ENCODE measurements at places on chromosomes 5 and 9.
A peak's percentile ranks its signal among the peaks of the same experiment; 100 is the strongest.

DNA sequence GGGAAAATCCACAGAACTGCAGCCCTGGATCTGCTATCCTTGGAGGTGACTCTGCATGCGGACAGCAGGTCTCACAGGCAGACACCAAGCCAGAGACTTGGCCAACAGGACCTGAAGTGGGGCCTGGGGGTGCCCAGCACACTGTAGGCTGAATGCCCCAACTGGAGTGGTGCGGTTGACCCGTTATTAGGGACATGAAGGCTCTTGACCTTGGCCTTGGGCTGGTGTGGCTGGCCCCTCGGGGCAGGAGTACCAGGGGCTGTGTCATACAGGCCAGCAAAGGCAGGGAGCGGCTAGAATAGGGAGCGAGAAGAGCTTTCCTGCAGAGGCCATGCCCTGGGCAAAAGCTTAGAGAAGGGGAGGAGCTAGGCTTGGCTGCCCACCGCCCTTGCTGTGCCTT lies 153.2 kb upstream of the MVB12B start:
- no peak for DNase-seq

GRCh38 chr9:93033531-93033930 lies 25.0 kb upstream of the SUSD3 start:
- no peak for DNase-seq

- no peak for DNase-seq
These were observed 2.5 kb upstream of the ST6GALNAC4 start for GRCh38 chr9:127919253-127919815.

- no peak for DNase-seq
These were observed 2.2 kb downstream of the RAD23B start for GRCh38 chr9:107285286-107285685.

- DNase-seq, result no peak
These were observed 83.1 kb downstream of the COL27A1 start for GRCh38 chr9:114238472-114238871.

GRCh38 chr9:130912932-130913598 lies 16.5 kb upstream of the QRFP start:
- no peak for DNase-seq

DNA sequence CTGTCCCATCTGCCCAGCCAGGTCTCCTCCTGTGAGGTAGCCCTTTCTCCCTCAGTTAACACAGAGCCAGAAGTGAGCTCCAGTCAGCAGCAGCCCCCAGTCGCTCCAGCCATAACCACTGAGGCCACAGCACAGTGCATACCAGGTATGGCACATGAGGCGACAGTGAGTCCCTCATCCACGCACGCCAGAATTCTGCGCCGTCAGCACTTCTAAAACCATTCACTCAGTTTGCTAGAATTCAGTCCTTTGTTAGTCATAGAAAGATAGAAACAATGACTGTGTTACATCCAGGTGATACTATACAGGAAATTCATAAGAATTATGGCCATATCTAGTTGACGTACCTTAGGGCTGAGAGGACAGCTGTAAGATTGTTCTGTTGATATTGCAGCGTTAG lies 88.5 kb downstream of the KIAA1958 start:
- no peak for DNase-seq

- DNase-seq, result no peak
These were observed 26.9 kb downstream of the CSNK1G3 start for GRCh38 chr5:123538670-123539459.

- no peak for DNase-seq
These were observed 5.9 kb downstream of the IGFBPL1 start for GRCh38 chr9:38418366-38418765.

- DNase-seq, result peak; percentile 37
These were observed 12.8 kb upstream of the SRP19 start for GRCh38 chr5:112848116-112848811.

DNA sequence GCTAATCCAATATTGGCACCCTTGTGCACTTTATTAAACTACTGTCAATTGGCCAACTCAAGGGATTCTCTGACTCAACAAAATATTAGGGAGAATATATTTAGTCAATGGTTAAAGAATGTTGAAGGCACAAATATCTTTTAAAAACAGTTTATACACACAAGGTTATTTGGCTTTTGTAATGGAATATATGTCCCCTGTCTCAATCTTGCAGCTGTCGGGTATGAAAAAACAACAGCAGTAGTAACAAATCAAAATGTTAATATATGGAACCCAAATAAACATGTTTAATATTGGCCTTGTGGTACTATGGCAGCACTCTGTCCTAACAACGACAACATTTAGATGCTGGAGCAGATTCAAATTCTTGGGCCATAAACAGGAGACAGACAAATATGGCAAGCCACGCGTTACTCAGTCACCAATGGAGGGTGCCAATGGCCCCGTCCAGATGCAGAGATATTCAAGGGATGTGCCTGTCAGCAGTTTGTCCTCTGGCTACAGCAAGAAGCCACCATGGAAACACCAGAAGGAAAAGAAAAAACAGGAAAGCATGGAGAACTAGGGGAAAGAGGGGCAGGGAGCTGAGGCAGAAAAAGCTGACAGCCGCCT lies 342.0 kb downstream of the NDUFS4 start:
- no peak for DNase-seq

GRCh38 chr9:77563174-77563573 lies 84.9 kb downstream of the GNA14 start:
- DNase-seq, result no peak

- no peak for DNase-seq
These were observed 121.4 kb downstream of the ASTN2 start for GRCh38 chr9:117293206-117294114.

- DNase-seq, result no peak
These were observed 82.6 kb downstream of the OSTF1 start for GRCh38 chr9:75170898-75171360.

DNA sequence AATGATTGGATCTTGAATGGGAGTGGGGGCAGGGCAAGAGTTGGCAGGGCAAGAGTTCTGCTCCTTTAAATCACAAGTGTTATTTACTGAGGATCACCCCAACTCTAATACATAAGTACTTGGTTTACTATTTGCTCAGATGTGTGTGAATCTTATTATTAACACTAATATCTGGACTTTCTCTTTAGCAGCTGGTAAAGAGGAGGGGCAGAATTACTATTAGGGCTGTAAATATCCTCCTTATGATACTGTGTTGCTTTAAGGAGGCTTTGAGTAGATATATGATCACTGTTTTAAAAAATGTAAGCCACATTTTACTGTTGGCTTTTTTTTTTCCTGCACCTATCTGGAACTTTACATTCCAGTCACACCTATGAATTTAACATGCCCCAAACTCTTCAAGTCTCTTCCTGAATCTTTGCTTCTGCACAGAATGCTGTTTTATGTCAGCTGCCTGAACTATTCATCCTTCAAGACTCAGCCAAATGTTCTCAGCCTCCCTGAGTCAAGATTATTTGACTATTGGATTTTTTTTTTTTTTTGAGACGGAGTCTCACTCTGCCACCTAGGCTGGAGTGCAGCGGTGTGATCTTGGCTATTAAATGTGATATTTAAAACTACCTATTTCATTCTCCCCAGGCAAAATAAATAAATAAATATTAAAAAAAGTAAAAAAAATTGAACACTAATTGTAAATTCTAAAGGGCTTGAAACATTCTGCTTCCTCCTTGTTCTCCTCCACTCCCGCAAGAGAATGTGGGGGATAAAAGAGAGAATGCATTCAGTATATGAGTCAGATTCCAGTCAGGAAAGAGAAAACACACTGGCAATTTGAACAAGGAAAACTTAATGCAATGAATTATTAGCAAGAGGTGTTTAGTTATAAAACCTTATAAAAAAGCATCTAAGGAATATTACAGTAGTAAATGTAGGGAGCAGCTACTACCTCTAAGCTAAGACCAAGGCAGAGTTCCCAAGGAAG lies 99.3 kb downstream of the FOCAD start:
- no peak for DNase-seq

DNA sequence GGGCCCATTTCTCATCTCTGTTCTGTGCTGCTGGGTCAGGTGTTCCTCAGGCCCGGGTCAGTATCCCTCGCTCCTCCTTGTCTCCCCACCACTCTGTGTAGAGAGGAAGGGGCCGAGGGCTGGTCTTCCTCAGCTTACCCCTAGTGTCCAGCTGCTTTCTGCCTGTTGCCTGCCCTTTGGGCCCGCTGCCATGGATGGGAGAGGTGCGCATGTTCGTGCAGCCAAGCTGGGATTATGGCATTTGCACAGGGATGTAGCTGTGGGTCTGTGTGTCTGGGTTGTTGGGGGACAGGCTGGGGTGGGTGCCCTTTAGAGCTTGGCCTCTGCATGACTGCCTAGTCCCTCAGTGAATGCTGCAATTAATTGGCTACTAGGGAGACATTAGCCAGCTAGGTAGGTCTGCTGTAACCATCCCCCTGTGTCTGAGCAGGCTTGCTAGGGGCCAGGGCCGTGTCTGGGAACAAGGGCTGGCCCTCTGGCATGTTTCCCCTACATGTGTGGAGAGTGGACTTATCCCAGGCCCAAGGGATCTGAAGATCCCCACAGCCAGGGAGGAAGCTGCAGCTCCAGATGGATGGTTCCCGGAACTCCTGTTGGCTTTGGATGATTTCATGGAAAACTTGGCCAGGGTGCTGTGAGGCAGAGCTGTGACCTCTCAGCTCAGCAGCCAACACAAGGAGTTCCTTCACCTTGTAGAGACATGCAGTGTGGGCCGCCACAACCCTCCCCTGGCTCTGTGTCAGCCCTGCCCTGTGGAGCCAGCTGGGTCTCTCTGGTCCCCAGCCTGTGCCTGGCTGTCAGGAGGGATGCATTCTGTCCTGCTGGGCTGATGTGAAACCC lies 161.9 kb downstream of the MACROH2A1 start:
- no peak for DNase-seq

DNA sequence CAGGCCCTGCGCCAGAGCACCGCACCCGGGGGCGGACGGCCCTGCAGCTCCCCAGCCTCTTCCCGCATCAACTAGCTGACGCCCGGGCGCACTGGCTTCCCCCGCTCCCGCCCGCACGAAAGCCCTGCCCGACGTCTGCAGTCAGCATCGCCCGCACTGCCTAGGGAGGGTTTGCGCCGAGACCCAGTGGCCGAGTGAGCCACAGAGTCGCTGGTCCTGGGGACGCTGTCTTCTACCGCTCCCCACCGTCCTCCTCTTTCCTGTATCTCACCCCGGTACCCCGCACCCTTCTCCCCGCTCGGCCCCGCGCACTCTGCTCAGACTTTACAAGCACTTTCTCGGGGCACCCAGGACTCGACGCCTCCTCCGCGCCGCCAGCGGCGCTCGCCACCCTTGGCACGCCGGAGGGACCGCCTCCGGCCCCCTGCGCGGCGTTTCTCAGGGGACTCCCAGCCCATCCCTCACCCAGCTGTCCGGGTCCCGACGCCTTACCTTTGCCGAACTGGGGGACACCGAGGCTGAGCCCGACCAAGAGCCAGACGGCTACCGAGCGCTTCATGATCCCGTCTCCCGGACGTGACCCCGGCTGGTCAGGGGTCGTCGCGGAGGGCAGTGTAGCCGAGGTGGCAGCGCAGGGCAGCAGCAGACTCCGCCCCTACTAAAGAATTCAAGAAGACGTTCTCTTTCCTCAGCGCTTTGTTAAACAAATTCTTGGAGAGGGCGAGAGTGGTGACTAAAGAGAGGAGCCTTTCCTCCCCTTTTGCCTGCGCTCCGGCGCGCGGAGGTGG lies 670 bp downstream of the EDIL3 start:
- no peak for DNase-seq

DNA sequence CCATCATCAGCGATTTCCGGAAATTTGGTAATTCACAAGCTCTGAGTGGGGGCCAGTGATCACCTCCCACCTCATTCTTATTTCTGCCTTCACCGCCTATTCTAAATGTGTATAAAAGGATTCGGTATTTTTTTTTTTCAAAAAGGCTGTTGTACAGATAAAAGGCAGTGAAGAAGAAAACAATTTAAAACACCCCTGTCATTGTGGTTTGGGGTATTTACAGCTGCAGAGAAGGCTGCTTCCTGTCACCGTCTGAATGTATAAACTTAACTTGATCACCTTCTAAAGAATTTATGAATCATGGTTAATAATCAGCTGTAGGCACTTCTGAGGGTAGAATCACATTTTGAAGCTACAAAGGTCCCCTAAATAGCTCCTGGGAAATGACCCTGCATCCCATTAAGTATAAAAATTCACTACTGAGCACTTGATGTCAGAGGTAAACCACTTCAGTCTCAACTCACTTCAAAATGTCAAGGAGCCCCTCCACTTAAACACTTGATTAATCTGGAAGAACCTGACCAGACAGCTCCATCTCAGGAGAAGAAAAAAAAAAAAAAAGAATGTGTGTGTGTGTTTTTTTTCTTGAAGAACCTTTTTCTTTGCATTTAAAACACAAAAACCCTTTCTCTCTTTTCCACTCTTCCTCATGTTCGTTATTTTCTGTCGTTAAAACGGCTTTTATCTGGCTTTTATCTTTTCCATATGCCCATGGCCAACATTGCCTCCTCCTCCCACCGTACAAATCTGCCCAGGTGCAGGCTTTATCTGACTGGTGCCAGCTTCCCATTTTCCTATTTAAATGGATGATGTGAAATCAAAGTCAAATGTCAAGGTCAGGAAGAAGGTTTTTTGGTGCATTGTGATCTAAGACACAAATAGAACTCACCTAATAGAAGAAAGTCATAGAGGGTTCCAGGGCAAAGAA lies 291.2 kb downstream of the IRX1 start:
- DNase-seq, result no peak

DNA sequence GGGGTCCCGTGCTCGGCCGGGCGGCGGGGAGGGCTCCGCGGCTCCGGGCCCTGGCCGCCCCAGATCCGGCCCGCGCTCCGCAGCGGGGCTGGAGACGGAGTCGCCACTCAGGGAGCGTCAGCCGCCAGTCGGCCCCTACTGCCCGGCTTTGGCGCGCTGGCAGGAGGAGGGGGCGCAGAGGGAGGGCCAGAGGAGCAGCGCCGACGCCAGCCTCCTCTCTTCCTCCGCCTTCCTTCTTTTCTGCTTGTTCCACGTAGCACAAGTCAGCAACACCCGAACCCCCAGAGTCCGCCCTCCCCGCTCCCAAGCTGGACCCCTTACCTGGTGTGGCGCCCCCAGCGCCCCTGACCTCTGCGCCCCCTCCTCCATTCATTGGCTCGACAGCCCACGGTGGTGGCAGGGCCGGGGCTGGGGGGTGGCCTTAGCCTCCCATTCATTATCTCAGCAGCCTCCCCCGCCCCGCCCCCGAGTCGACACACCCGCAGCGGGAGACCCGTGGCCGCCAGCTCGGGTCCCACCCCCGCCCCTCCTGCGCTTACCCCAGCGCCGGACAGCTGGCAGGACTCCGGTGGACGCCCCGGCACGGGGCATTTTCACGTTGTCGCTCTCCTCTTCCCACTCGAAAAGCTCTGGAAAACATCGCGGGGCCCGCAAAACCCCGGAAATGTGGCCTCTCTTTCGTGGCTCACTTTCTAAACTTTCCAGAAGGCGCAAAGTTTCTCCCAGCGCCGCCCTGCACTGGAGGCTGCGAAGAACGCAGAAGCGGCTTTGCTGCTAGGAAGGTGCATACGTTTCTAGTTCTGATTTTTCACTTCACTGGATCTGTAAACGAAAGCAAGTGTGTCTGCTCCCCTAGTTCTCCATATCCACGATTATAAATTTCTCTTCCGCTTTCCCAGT lies at the start of gene LPAR1:
Gene LPAR1, minus strand, starts transcription at position 140 of the 900 bp plus-strand sequence. CDS start 66,353 bp downstream, outside the sequence.
- DNase-seq, result no peak

Measured in SK-N-MC (cell line).